ENCODE measurements at places on chromosomes 6 and 20.

DNA sequence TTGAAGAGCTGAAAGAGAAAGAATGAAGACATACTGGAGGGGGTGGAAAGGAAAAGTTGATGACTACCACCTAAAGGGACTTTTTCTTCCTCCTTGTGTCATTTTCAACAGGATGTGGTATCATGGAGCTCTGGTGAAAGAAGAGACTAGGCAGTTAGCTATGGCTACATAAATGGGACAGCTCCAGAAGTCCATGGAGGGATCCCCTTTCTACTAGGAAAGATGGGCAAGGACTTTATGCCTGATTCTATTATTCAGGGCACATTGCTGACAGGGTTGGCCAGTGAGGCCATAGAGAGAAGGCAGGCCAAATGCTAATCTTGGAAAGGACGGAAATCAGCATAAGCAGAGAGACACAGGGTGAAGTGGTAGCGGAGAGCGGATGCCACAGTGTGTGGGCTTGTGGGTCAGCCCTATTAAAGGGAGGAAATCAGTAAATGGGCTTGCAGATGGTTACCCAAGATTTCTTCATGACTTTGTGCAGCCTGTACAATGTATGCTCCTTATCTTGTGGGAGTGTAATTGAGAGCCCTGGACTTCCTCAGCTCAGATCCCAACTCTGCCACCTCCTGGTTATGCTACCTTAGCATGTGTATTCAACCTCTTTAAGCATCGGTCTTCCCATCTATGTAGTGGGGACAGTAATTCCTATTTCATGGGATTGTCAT, 77.4 kb upstream of the TMEM170B start:
- DNase-seq, result no peak

- DNase-seq, result no peak
Measured at GRCh38 chr6:170089963-170090362, 200.9 kb downstream of the DLL1 start.

DNA sequence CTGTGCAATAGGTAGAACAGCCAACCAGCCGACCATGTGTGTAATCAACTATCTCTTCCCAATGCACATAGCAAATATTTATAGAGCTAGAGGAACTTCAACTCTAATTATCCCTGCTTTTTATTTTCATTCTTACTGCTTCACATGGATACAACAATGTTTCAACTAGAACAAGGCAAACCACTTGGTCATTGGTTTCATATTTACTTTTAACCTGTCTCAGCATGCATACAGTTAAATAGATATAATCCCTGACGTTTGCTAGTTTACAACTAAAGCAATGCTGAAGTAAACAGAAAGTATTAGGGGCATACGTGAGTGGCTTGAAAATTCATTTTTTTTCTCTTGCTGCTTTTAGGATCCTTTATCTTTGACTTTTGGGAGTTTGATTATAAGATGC, 318.5 kb upstream of the MAP3K7 start:
- no peak for DNase-seq

DNA sequence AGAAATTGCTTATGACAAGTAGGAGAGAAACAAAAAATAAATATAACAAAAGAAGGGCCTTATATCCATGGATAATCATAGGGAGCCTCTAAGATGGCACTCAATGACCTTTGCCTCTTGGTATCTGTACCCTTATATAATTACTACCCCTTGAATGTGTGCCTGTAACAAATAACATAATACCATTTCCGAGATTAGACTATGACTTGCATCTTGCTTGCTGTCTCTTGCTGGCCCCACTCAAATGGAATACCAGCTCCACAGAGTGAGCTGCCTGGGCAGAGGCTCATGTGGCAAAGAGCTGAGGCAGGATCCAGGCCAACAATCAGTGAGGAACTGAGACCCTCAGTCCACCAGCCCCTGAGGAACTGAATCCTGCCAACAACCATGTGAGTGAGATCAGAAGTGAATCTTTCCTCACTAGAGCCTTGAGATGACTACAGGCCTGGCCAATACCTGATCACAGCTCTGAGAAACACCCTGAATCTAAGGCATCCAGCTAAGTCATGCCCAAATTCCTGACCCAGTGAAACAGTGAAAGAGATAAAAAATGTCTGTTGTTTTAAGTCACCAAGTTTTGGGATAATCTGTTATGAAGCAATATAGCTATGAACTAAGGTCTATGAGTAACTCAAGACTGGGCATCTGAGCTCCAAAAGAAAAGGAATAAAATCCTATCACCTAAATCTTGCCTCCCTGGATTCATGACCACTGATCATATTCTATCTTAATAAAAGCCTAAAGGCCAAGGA, 5.5 kb downstream of the KATNA1 start:
- DNase-seq, result no peak

DNA sequence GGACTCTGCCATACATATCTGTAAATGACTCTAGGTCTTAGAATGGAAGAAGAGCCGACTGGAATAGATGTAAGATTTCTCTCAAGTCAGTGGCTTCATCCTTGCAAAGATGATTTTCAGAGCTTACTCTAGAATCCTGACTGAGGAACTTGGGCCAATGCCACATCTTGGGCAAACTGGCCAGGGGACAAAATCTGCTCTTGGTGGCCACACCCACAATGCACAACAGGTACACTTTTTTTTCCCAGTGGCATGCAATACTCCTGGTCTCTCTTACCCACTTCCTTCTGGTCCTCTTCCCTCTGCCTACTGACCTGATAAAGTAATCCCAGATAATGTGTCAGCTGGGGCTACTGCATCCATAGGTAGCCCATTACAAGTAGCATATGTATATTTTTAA, 13.4 kb downstream of the CLIC5 start:
- no peak for DNase-seq

DNA sequence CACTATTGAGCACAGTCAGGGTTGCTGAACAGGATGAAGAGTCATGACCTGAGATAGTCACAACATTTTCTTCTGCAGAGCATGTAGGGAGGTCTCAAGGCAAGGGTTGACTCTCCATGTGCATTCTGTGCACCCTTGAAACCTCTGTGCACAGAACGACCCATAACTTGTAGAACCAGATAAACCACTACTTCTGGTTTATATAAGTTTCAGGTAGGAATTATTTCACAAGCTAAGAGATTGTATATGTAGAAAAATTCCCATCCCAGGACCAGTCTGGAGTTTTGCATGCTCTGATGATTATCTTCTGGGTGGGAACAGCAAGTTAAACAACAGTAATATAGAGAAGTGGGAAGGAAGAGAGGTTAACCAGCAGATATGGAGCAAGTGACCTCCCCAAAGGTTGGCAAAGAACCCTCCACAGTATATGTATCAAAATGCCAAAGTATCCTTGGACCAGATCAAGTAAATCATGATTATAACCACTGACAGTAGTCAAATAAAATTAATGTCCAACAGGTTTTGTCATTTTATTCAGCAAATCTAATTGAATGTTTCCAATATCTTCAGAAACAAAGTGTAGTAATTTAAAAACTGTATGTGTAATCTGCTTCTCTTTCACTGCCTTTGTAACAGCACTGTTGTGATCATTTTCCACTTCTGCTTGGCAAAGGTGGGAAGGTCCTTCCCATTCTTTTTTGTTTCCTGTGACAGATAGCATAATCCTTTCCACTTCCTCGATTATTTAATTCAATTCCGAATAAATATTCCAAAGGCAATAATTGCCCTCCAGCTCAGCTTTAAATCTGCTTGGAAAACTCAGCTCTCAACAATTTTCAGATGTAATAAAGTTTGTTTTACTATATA, 104.4 kb downstream of the SYNE1 start:
- DNase-seq, result no peak

- DNase-seq, result no peak
Measured at GRCh38 chr6:18101873-18102272, 20.6 kb downstream of the NHLRC1 start.

DNA sequence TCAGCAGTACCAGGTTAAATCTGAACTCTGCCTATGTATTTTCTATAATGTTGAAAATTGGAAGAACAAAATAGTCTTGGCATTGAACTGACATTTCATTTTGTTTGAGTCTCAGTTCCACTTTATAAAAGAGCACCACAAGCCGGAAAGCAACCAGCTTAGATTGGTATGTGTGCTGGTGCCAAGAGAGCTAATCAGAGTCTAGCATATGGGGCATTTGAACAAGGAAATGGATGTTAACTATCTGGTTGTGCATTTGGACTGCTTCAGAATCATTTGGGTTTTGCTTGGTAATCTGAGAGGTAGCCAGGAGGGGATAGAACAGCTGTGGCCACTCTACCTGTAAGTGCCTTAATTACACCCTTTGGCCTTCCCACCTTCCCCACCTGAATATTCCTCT, 184.8 kb downstream of the GRIK2 start:
- no peak for DNase-seq
